Motor neuron (in vitro differentiated cells): ENCODE measurements at places on chromosomes 12 and 14.

- peak; percentile 40 for ATAC-seq
Measured at GRCh38 chr12:47820631-47821345, 1.1 kb upstream of the HDAC7 start.

DNA sequence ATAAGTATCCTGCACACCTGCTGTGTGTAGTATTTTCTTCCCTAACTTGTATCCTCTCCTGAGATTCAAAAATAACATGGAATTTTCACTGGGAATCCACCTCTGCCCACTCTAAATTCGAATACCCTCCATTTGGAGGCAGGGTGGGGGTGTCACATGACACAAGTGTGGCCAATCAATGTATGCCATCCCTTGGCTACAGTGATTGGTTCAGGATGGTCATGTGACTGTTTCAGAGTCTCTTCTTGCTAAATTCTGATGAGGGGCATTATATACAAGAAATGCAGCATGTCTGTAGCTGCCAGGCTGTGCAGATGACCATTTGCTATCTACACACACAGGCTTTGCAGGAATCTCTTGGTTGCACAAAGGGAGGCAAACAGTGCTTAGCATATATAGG is 86.8 kb upstream of the TMEM132C start:
- no peak for ATAC-seq

DNA sequence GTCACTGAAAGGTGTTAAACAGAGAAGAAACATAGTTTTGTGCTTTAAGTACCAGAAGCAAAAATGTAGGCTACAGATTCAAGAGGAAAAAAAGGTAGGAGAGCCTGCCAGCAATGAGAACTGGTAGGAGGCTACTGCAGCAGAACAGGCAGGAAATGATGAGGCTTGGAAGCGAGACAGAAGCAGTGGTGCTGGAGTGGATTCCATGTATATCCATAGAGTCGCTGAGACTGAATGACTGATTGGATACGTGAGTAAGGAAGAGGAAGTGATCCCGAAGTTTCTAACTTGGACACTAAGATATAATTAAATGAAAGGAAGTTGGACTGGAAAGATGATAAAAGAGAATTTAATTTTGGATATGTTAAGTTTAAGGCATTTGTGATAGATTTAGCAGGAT is 45.0 kb upstream of the CCDC91 start:
- no peak for ATAC-seq

- ATAC-seq = peak; percentile 57
Measured at GRCh38 chr12:57175428-57176138, 28.2 kb upstream of the LRP1-AS start.

- peak; percentile 82 for ATAC-seq
Measured at GRCh38 chr14:75452900-75453816, 25.3 kb downstream of the JDP2 start.

- ATAC-seq = no peak
Measured at GRCh38 chr12:90833228-90833627, 121.7 kb downstream of the CCER1 start.

DNA sequence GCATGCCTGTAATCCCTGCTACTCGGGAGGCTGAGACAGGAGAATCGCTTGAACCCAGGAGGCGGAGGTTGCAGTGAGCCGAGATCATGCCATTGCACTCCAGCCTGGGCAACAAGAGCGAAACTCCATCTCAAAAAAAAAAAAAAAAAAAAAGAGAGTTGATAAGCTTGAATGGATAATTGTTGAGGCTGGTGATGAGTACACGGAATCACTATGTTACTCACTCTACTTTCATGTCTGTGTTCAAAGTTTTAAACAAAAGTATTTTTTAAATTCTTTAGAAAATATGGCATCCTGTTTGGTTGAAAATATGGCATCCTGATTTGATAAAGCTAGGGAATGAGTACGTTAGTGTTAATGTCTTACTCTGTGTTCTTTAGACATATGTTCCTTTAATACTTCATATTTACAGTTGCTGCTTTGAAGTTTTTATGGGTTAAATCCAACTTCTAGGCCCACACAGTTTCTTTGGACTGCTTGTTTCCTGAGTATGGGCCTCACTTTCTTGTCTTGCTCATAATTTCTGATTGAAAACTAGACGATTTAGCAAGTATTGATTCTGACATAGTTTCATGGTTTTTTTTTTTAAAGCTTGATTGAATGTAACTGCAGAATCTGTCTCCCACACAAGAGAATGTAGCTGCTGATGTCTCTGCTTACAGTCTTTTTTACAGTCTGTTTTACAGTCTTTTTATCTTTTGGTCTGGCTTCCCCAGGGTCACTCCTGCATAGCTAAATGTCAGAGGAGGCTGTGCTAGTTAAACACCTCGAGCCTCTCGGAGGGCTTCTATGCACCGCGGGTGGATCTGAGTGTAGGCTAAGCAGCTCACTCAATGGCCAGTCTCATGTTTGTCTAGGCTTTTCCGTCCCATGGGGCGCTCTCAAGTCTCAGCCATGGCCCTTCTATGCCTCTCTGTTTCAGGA is 14.1 kb upstream of the FBLN5 start:
- ATAC-seq = no peak

- no peak for ATAC-seq
Measured at GRCh38 chr12:95710386-95710785, 80.2 kb downstream of the NTN4 start.

- no peak for ATAC-seq
Measured at GRCh38 chr14:104215706-104216334, 77.4 kb downstream of the KIF26A start.

GRCh38 chr14:92471919-92472318 is 41.7 kb upstream of the RIN3 start:
- no peak for ATAC-seq

DNA sequence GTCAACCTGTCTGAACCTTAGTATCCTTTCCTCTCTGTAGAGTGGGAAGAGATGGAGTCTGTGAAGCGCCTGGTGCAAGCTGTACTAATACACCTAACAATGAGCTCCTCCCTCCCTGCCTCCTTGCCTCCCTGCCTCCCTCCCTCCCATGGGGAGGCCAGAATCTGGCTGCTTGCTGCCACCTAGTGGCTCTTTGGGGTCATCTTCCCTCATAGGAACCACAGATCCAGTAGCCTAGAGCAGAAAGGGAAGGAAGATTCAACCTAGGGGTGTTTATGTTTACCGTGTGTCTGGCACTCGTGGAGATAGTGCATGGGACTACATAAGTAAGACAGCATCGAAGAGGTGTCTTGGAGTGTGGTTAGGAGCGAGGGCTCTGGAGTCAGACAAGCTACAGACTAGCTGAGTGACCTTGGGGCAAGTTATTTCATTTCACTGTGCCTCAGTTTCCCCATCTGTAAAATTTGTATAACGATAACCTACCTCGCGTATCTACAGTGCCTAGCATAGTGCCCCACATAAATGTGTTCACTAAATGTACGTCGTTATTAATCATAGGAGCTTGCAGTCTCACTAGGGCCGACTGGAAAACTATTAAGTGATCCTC is 35.5 kb upstream of the TSPAN9 start:
- ATAC-seq = peak; percentile 90

GRCh38 chr14:93042968-93043940 is 72.5 kb downstream of the ITPK1 start:
- no peak for ATAC-seq

DNA sequence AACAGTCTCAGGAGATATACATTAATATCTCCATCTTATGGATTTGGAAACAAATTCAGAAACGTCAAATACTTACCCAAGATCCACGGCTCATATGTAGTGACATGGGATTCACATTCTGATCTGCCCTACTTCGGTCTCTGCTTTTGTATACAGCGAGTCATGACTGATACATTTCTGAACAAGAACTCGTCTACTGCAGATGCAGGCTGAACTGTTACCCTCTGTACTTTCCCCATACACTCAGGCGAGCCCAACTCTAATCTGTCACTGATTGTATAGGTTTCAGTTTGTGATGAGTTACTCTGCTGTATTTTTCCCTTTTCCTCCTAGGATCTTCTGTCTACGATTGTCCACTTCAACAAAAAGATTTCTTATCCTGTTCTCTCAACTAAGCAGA is 441.6 kb downstream of the CCDC91 start:
- ATAC-seq = no peak

DNA sequence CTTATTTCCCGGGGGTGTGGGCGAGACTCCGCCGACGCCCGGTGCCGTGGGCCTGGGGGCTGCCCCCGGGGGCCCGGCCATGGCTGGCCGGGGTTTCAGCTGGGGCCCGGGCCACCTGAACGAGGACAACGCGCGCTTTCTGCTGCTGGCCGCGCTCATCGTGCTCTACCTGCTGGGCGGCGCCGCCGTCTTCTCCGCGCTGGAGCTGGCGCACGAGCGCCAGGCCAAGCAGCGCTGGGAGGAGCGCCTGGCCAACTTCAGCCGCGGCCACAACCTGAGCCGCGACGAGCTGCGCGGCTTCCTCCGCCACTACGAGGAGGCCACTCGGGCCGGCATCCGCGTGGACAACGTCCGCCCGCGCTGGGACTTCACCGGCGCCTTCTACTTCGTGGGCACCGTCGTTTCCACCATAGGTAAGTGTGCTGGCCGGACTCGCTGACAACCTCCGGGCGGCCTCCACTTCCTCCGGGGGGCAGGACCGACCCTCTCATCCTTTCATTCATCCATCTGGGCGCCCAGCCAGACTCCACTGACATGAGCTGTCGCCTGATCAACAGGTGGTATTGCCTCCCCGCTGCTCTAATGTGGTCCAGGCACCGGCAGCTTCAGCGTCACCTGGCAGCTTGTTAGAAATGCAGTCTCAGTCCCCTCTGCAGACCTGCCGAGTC is 467 bp downstream of the KCNK13 start:
- ATAC-seq = peak; percentile 39

DNA sequence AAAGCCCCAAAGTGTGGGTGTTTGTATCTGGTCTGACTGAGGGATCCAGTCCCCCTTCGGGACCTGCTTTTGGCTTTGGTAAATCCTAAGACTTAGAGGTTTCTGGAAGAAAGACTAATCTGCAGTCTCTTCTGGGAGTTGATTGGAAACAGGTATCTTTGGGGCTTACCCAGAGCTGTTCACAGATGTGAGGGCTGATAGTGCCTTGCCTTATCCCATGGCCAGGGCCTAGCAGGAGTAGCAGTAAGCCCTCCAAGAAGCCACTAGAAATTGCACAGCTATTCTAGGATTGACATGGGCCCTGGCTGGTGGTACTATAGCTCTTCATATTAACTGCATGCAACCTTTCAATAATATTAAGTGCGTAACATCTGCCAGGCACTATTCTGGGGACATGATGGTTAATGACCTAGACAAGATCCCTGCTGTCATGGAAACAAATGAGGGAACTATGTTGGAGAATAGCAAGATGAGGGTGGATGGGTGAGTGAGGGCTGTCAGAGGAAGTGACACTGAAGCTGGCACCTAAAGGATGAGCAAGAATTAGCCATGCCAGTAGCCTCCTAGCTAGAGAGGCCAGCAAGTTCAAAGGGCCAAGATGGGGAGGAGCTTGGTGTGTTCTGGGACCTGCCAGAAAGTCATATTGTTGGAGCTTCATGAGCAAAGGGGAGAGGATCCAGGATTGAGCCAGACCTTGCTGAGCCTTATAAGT is 71.7 kb downstream of the CRADD start:
- ATAC-seq = peak; percentile 47

GRCh38 chr12:118391424-118391823 is 15.1 kb downstream of the SUDS3 start:
- no peak for ATAC-seq

- no peak for ATAC-seq
Measured at GRCh38 chr12:7756993-7757392, 8.0 kb upstream of the NANOGNB start.

GRCh38 chr14:24673534-24674203 is 39.7 kb upstream of the GZMB start:
- no peak for ATAC-seq

DNA sequence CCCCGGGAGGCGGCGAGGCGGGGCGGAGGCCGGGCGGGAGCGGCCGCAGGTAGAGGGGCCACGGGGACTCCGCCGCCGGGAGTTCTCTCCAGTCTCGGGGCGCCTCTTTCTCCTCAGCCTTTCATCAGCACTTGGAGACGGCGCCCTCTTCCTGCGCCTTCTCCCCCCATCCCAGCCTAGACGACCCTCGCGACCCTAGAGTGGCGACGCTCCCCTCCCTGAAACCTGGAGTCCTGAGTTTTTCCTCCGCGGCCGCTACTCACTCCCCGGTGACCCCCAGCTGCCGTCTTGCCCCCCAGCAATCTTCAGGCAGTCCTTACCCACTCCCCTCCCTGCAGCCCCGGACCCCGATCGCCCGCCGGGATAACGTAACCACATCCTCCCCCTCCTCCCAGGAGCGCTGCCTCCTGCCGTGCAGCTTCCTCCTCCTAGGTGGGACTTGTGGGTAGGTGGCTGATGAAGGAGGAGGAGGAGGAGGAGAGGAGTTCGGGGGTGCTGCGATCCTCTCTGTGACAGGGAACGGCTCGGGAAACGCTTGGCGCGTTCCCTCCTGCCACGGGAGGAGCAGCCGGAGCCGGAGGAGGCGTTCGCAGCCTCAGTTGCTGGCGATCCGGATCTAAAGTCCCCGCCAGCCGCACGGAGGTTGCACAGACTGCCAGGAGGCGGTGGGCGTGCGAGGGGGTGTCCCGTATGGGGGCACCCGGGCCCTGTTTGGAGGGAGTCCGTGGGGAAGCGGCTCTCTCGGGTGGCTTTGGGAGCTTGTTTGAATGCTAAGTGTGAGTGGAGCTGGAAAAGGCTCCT is 891 bp downstream of the PLEKHA5 start:
- ATAC-seq = peak; percentile 56

DNA sequence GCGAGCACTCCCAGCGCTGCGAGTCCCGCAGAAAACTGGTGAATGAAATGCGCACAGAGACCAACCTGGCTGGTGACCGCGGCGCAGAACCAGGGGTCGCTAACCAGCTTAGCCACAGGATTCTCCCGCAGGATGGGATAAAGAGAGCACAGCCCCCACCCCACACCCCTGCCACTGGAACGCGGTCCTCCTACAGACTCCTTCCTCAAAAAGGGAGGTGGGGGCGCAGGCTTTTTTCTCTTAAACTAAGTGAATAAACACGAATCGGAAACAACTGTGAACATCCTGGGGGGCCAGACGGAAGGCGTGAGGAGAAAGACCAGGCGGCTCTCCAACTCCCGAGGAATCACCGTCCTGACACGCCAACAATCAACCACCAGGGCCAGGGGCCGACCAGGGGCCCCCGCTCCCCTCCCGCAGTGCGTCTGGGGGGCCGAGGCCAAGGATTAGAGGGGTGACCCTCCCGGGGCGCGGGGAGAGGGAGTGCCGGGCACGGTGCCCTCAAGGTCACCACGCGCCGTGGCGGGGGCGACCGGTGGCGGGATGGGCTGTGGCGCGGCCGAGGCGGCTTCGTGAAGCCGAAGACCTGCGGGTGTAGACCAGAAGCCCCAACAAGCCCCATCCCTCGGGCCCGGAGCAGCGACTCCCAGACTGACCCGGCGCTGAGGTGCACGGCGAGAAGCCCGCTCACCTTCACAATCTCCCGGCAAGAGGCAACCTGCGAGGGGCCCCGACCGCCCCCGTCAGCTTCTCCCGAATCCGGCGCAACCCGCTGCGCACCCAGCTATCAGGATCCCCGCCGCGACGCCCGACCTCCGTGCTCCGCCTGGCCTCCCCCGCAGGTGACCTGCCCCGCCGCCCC is 704 bp downstream of the ATP2B1 start:
- no peak for ATAC-seq

GRCh38 chr14:50040401-50040775 is 76.0 kb downstream of the VCPKMT start:
- ATAC-seq = no peak

- no peak for ATAC-seq
Measured at GRCh38 chr12:1924996-1925683, 6.7 kb upstream of the CACNA2D4 start.
